DMS53 (cell line): ENCODE measurements at places on chromosomes 12 and 14.

GRCh38 chr12:21353487-21353886 lies 18.8 kb upstream of the SLCO1A2 start:
- DNase-seq, result no peak

GRCh38 chr12:40325349-40325960 lies 100.7 kb downstream of the LRRK2 start:
- peak; percentile 84 for DNase-seq

GRCh38 chr12:106801167-106801708 lies 26.8 kb downstream of the RIC8B start:
- DNase-seq, result no peak

DNA sequence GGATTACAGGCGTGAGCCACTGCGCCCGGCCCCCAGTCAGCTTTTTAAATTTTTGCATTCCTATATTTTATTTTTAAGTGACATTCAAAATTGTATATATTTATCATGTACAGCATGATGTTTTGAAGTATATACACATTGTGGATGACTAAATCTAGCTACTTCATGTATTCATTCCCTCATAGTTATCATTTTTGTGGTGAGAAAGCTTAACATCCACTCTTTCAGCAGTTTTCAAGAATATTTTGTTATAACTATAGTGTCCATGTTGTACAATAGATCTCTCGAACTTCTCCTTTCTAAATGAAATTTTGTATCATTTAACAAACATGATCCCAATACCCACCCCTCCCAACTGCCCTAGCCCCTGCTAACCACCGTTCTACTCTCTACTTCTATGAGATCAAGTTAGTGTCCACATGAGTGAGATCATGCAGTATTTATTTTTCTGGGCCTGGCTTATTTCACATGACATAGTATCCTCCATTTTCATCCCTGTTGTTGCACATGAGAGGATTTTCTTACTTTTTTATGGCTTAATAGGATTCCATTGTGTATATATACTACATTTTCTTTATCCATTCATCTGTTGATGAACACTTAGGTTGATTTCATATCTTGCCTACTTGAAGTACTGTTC lies 8.8 kb upstream of the HEBP1 start:
- DNase-seq, result no peak

- DNase-seq, result peak; percentile 50
Measured at GRCh38 chr12:46390304-46390703, 17.7 kb upstream of the SLC38A2 start.

DNA sequence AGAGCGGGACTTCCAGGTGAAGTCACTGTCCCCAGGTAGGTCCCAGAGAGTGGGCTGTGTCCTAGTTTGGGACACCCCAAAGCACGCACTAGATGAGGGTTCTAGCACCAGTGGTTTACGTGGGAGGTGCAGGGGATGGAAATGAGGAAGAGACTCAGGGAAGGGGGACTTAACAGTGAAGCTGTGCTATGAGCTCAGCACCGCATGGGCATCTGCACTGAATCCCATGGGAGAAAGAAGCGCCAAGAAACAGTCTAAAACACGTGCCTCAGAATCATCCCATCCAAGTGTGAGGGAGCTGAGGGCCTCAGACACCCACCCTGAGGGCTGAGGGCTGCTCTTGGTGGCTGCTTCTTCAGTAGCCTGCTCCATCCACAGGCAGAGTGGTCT lies 71.5 kb upstream of the ZFP36L1 start:
- DNase-seq, result no peak

DNA sequence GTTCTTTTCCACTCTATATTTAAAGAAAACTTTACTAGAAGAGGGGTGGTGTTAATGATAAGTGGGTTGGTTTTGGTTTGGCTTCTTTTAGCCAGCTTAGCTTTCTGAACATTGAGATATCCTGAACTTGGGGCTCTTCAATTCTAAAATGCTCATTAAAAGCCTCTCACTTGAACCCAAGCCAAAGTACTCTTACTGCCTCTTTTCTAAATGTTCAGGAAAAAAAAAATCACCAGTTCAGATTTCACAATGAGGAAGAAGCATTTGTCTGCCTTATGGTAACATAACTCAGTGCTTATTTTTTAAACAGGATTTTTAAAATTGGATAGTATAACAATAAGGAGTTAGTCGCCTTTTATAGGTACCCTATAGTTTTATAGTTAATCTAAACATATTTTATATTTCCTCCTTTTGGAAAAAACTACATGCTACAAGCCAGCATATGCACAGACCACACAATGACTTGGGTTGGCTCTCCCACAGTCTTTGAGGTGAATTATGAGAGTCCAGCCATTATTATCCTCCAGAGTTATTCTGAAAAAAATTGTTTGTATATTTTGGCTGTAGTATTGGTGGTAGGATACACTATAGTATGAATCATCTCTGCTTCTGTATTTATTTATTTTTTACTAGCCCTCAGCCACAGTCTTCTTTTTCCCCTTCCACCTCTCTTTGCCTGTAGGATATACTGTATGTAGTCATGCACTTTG lies 195.5 kb upstream of the TMPO start:
- no peak for DNase-seq

- peak; percentile 10 for DNase-seq
Measured at GRCh38 chr14:68210729-68211299, 391.2 kb downstream of the RAD51B start.

DNA sequence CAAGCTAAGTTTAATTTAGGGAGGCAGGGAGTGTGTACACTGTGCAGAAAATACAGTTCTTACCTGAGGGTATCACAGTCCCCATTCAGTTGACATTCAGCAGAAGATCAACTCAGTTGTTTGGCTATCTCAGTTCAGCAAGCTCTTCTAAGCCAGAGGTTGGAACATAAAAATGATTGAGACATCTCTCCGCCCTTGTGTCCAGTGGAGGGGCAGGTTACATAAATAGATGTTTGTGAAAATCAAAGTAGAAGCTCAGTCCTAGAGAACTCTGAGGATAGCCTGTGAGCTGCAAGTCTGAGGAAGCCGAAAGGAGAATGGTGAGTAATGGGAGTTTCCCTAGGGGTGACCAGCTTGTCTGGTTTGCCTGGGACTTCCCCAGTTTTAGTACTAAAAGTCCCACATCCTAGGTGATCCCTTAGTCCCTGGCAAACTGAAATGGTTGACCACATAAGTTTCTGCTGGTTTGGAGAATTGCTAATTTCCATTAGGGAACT lies 251.4 kb upstream of the ATP2B1 start:
- DNase-seq, result peak; percentile 14

GRCh38 chr14:98382662-98383061 lies 889.3 kb downstream of the BCL11B start:
- no peak for DNase-seq

DNA sequence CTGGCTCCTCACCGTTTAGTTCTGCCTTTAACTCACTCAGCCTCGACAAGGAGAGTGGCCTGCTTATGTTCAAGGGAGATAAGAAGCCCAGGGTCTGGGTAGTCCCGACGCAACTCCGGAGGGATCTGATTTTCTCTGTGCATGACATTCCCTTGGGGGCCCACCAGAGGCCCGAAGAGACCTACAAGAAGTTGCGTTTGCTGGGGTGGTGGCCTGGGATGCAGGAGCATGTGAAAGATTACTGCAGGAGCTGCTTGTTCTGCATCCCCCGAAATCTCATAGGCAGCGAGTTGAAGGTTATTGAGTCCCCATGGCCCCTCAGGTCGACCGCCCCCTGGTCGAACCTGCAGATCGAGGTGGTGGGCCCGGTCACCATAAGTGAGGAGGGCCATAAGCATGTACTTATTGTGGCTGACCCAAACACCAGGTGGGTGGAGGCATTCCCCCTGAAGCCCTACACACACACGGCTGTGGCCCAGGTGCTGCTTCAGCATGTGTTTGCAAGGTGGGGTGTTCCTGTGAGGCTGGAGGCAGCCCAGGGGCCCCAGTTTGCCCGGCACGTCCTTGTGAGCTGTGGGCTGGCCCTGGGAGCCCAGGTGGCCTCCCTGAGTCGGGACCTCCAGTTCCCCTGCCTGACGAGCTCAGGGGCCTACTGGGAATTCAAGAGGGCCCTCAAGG lies 13.1 kb downstream of the CBLN3 start:
- DNase-seq, result no peak

GRCh38 chr12:128267651-128268378 lies 845 bp downstream of the TMEM132C start:
- no peak for DNase-seq

DNA sequence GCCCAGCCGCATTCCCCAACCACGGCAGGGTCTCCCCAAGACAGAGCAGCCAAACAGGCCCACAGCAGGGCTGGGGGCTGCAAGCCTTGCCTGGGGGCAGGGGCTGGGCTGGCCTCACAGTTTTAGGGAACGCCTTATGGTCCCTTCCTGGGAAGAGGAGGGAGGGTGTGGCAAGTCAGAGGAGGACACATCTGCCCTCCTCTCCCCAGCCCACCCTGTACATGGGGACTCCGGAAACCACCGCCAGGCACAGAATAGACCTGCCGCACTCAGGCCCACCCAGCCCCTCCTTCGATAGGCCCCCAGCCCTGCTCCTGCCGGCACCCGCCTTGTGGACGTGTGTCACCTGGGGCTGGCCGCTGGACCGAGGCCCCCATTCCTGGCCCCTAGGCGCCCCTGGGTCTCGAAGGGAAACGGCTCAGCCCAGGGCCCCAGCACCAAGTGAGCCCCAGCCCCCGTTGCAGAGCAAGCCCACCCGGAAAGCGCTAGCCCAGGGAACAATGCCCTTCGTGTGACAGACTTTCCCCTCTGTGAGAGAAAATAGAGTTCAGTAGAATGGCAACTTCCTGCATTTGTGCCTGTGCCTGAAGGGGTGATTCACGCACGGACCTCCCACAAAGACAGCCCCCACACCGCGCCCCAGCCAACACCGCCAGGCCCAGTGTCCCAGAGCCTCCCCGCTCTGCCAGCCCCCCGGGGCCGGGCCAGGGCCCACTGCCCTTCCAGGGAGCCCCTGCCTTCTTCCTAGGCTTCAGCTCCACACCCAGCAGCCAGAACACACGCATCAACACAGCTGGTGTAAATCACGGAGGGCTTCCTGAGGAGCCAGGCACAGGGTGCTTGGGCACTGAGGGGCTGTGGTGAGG lies 12.0 kb upstream of the NUDT14 start:
- peak; percentile 45 for DNase-seq

- no peak for DNase-seq
Measured at GRCh38 chr14:75833326-75834020, 148.3 kb downstream of the TGFB3 start.

GRCh38 chr14:101508948-101509729 lies 52.2 kb upstream of the DIO3 start:
- no peak for DNase-seq

DNA sequence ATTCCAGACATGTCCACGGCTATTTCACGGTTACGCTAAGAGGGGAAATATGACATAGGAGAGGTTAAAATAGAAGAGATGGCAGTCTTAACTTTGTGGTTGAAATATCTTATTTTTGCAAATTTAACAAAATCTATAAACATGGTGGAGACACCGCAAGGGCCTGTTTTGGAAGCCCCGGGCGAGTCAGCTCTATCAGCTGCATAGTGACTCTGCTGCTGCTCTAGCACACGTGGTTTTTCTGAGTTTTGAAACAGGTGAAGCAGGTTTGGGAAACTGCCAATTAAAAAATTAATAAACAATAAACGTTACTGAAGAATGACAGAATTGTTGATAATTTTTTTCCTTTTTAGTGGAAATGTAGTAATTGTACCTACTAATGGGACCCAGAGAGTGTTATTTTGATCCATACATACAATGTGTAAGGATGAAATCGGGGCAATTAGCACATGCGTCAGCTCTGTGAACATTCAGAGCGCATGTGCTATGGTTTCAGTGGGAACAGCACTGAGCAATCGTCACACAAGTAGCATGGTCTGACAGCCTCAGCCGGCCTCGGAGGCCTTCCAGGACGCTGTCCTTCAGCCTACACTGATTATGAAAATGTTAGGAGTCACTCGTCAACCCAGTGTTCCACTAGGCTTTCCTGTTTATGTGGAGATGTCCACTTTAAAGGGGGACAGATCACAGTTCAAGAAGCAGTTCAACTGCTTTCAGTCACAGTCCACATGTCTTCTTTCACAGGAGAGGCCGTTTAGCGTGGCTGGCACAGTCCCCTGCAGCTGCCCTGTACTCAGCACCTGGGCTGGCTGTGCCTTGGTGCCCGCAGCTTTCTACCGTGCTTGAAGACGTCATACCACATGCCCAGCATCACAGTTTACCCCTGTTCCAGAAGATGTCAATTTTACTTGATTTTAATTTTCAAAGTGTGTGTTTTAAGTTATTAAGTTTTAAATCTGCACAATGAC lies 51.8 kb downstream of the MOK start:
- DNase-seq, result no peak

DNA sequence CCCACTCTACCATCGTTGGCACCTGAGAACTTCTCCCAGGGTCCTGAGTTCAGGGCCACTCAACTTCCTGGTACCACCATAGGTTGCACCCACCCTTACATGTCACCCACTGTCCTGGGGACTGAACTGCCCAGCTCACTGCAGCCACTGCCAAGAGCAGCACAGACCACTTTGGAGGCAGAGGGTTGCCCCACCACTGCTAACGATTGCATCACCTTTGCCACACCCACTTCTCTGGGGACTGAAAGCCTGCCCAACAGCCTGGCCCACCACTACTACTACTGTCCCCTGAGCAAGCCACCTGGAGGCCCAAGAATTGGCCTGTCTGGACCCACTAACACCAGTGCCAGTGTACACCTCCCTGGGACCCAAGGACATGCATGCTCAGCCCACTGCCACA lies 27.6 kb downstream of the CACNA2D4 start:
- DNase-seq, result no peak

- no peak for DNase-seq
Measured at GRCh38 chr12:130831876-130832405, 7.1 kb downstream of the STX2 start.

DNA sequence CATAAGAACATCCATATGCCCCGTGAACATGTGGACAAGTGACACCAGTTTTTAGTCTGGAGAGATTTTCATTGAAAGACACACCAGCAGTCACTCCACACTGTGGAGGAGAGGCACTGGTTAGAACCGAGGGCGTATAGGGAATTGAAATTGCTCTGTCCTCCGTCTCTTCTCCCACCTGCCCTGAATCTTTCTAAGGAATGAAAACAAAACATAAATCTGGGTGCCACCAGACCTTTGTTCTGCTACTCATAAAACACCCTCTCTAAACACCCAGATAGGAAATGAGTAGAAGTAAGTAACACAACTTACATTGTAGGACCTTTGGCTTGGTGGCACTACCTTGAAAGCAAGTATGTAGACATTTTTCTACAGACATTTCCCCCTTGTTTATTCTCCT lies 37.1 kb upstream of the STON2 start:
- no peak for DNase-seq

DNA sequence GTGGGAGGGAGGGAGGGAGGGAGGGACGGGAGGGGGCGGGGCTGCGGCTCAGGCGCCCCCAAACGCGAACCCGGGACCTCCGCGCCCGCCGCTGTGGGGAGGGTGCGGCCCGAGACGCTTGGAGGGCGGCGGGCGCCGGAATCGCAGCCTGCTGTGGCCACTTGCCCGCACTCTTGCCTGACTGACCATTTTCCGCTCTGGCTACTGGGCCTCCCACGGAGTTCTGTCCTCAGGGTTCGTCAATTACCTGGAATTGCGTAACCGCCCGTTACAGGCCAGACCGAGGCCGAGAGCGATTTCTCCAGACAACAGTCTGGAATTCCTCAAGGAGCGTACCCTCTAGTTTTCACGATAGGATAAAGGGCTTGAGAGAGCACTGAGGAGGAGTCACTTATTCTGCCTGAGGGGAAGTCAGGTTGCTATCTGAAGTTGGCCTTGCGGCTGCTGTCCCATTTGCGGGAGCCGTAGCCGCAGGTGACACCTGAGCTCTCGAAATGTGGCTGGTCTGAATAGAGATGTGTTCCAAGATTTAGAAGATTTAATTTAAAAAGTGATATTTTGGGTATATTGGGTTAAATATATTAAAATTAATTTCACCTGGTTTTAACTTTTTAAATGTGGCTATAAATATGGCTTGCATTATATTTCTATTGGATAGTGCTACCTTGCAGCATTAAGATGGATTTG lies 446 bp upstream of the ZNF641 start:
- peak; percentile 96 for DNase-seq
